Smooth muscle cell of trachea (primary cell): ENCODE measurements at places on chromosomes 1 and 21. TPM values are rescaled to one million over a fixed set of nuclear protein-coding genes. Genes with fewer than 3 reads are reported as not detected.

Gene DRAXIN
- under 0.01 and 0.17 TPM in 2 replicates for total RNA-seq

Gene ANXA9
- 0.17 and 0.29 TPM in 2 replicates for total RNA-seq

Gene ZMYND12
- 0.29 and 2.6 TPM in 2 replicates for total RNA-seq

Gene NLRP3
- total RNA-seq, result under 0.01 TPM in 1 of 2 replicates, not detected in the other

Gene TRIM45
- total RNA-seq, result 5.1 and 7.3 TPM in 2 replicates
